ENCODE measurements at places on chromosomes 1 and 21.

DNA sequence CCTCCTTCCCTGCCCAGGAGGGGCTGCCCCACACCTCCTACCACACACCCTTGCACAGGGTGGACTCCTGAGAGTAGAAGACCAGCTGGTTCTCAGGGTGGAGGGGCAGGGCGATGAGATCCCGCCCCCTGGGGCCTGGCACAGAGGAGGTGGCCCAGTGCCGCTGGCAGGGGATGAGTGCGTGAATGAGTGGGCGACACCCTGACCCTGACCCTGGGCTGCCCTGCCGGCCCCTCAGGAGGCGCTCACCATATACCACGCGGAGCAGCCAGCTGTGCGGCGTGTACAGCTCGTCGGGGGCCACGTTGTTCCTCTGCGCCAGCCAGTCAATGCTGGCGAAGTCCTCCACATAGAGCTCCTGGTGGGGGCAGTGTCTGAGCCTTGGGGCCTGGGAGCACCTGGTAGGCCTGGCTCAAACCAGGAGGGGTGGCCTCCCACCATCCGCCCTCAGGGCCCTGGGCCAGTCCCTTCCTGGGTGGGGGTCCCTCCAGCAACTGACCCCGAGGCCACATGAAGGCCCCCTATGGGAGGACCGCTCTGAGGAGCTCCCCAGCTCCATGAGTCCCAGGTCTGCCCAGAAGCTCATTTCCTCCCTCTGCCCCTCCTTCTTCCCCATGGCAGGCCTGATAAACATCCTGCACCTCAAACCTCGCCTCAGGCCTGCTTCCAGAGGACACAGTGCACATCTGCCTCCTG, 13.0 kb downstream of the LSS start:
- no peak for DNase-seq

DNA sequence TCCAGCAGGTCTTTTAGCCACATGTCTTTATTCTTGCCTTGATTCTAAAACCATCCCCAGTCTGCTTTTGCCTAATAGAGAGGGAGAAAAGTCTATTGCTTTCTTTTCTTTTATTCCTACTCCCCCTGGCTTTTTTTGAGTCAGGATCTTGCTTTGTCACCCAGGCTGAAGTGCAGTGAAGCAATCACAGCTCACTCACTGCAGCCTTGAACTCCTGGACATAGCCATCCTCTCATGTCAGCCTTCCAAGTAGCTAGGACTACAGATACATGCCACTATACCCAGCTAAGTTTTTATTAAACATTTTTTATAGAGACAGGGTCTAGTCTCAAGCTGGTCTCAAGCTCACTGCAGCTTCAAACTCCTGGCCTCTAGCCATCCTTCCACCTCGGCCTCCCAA, 72.5 kb upstream of the PAXBP1 start:
- DNase-seq: no peak

DNA sequence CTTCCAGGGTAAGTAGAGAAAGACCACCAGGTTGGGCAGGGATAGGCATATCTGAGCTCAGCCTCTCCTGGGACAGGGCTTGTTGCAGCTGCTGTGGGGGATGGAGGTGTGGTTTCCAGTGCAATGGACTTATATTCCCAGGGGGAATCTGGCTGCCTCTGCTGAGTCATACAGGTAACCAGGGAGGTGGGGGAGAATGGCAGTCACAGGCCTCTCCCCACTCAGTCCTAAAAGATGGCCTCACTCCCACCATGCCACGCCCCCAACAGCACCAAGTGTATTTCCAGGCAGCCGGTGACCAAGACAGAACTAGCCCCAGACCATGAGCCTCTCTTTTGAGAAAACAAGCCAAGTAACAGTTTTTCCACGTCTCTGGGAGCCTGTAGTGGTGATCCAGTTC, 1240.7 kb downstream of the BRINP3 start:
- no peak for DNase-seq

GRCh38 chr1:32518976-32519375, 20.3 kb upstream of the ZBTB8A start:
- no peak for DNase-seq

All from activated CD8-positive, alpha-beta T cell treated with anti-CD3 and anti-CD28 coated beads, Interleukin-2, amount 10 ng/mL, durations not matched to agents 7 days and 5 days (primary cell).